ENCODE measurements at places on chromosomes 2 and 18. TPM values are rescaled to one million over a fixed set of nuclear protein-coding genes. Genes with fewer than 3 reads are reported as not detected.

DNA sequence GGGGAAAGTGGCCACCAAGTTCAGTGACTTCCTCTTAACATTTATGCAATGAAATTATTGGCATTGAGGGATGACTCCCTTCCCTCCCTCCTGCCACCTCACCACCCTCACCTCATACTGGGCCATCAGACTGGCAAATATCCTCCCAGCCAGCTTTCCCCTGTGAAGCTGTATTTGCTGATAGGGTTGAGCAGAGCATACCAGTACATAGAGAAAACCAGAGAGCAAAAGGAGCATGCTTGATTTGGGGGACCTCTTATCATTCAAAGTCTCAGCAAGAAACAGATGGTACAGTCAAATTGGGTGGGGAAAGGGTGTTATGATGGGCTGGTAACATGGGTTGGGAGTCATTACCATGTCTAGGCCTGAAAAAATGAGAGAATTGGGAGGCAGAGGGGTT lies 19.1 kb upstream of the B3GNT2 start:
- DNase-seq: no peak
- no peak overlapping the region for H3K27ac ChIP-seq
- H3K36me3 ChIP-seq: no peaks in the 10 kb centered on the region
- H3K27me3 ChIP-seq: no peaks in the 10 kb centered on the region
- H3K4me3 ChIP-seq: no peak overlapping the region

- no peak overlapping the region for H3K27ac ChIP-seq
- no peaks in the 10 kb centered on the region for H3K27me3 ChIP-seq
- H3K4me3 ChIP-seq: no peak overlapping the region
- no peaks in the 10 kb centered on the region for H3K36me3 ChIP-seq
Measured at GRCh38 chr2:28185891-28186290, 206.8 kb upstream of the FOSL2 start.

- no peaks in the 10 kb centered on the region for H3K4me1 ChIP-seq
- no peaks in the 10 kb centered on the region for H3K36me3 ChIP-seq
- no peaks in the 10 kb centered on the region for H3K27me3 ChIP-seq
- H3K27ac ChIP-seq: no peak overlapping the region
- DNase-seq: no peak
Measured at GRCh38 chr2:152480821-152481399, 145.9 kb downstream of the FMNL2 start.

- DNase-seq: no peak
- no peak overlapping the region for H3K27ac ChIP-seq
- no peaks in the 10 kb centered on the region for H3K36me3 ChIP-seq
- H3K27me3 ChIP-seq: no peaks in the 10 kb centered on the region
Measured at GRCh38 chr2:206082298-206082843, 3.6 kb downstream of the INO80D start.

DNA sequence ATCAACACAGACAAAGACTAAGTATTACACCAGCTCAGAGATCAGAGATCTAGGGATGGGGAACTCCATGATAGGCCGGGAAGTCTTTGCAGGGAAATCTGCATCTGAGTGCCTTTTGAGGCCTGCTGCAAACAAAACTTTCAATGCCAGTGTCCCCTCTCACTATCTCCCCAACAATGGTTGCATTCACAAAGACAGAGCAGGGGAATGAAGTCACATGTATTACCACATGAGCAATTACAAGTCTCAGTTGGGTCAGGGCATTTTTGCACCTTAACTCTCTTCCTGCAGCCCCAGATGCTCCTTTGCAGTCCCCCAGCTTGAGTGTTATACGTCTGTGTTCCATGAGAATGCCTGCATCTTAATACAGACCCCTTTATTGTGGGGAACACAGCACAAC lies 1.8 kb upstream of the RNF144A start:
- DNase-seq: no peak
- no peak overlapping the region for H3K27ac ChIP-seq
- H3K4me1 ChIP-seq: peaks cover 81% of the 10 kb centered on the region
- no peak overlapping the region for H3K4me3 ChIP-seq
- H3K36me3 ChIP-seq: no peaks in the 10 kb centered on the region
- H3K27me3 ChIP-seq: no peaks in the 10 kb centered on the region

GRCh38 chr18:42228581-42228980 lies 273.5 kb downstream of the PIK3C3 start:
- no peak for DNase-seq
- no peaks in the 10 kb centered on the region for H3K27me3 ChIP-seq
- H3K4me3 ChIP-seq: no peak overlapping the region
- H3K4me1 ChIP-seq: no peaks in the 10 kb centered on the region
- H3K27ac ChIP-seq: no peak overlapping the region

DNA sequence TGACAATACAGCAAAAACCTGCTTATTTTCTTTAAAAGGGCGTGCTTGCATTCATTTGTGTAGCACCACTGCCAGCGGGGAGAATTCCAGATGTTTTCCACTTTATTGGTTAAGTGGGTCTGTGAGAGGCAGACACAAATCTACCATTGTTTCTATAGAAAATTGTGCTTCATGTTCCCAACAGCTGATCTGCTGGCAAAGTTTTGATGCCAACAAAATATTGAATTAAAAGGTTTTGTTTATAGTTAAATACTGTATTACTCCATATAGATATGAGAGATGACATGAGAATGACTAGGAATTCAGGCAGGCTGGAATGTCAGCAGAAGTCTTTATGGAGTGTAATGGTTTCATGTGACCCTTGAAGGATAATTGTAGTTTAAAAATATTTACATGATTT lies 182.7 kb downstream of the MC4R start:
- no peak overlapping the region for H3K4me3 ChIP-seq
- no peaks in the 10 kb centered on the region for H3K4me1 ChIP-seq
- H3K27me3 ChIP-seq: no peaks in the 10 kb centered on the region
- no peak overlapping the region for H3K27ac ChIP-seq
- no peaks in the 10 kb centered on the region for H3K36me3 ChIP-seq

- H3K4me1 ChIP-seq: no peaks in the 10 kb centered on the region
- no peak overlapping the region for H3K4me3 ChIP-seq
- H3K36me3 ChIP-seq: no peaks in the 10 kb centered on the region
- no peak overlapping the region for H3K27ac ChIP-seq
- peaks cover 13% of the 10 kb centered on the region for H3K27me3 ChIP-seq
Measured at GRCh38 chr2:219578811-219579613, 6.9 kb downstream of the INHA start.

- H3K4me3 ChIP-seq: no peak overlapping the region
- H3K4me1 ChIP-seq: no peaks in the 10 kb centered on the region
- H3K27ac ChIP-seq: no peak overlapping the region
- H3K27me3 ChIP-seq: no peaks in the 10 kb centered on the region
Measured at GRCh38 chr2:71611781-71612527, 158.6 kb downstream of the DYSF start.

DNA sequence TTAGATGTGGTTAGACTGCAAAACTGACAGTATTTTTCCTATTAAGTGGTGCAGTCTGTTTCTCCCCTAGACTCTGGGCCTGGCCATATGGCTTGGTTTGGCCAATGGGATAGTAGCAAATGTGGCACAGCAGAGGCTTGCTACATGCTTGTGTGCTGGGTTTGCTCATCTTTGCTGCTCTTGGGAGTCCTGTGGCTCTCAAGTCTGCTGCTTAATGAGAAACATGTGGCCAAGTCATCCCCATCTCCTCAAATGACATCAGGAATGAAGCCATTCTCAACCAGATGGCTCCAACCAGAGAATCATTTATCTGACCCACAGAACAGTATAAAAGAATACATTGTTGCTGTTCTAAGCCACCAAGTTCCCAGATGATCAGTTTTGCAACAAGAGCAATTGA lies 57.1 kb upstream of the PAX3 start:
- H3K4me1 ChIP-seq: no peaks in the 10 kb centered on the region
- no peak overlapping the region for H3K27ac ChIP-seq
- H3K36me3 ChIP-seq: no peaks in the 10 kb centered on the region
- DNase-seq: no peak
- H3K4me3 ChIP-seq: no peak overlapping the region

DNA sequence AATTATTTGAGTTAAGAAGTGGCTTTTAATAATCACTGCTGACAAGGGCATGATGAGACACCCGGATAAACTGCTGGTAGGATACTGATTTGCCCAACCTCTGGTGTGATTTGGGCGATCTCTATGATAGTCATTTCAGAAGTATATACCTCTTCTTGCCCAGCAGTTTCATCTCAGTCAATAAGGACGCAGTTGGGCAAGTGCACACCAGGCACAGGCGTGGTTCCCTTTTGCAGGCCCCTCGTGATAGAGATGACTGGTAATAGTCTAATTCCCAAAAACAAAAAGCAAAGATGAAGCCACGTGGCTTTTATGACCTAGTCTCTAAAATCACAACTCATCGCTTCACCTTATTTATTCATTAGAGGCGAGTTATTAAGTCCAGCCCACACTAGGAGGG lies 246.4 kb downstream of the PRKCE start:
- no peak for DNase-seq
- H3K4me3 ChIP-seq: no peak overlapping the region
- H3K36me3 ChIP-seq: no peaks in the 10 kb centered on the region
- no peak overlapping the region for H3K27ac ChIP-seq

RGPD3 gene
- 0.38 TPM for total RNA-seq

GPR55 gene
- 2.9 TPM for total RNA-seq

TRIB2 gene
- total RNA-seq: 102 TPM

MAL gene
- 102 TPM for total RNA-seq

MGAT5 gene
- total RNA-seq: 77.5 TPM

ADAM23 gene
- 7.7 TPM for total RNA-seq

SPOPL gene
- 13.2 TPM for total RNA-seq
